Activated naive CD4-positive, alpha-beta T cell treated with anti-CD3 and anti-CD28 coated beads, Interleukin-2, amount 50 U/mL, for 72 hours (primary cell): ENCODE measurements at places on chromosomes 6 and 20. TPM values are rescaled to one million over a fixed set of nuclear protein-coding genes. Genes with fewer than 3 reads are reported as not detected.

DNA sequence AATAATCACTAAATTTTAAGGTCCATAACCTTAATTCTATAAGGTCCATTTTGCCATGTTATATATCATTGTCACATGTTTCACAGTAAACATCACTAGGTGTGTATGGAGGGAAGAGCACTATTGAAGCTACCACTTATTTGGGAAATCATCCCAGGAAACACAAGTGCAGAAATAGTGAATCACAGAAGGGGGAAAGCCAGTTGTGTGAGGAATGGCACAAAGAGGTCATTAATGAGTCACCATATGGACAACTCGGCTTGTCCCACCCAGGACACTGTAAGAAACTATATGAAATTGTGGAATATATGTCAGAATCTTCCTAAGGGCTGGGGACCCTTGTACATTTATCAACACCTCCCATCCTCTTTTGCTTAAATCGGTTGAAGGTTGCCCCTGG, 13.7 kb downstream of the BTN3A1 start:
- DNase-seq: no peak

The CCM2L gene
- total RNA-seq: not detected

DNA sequence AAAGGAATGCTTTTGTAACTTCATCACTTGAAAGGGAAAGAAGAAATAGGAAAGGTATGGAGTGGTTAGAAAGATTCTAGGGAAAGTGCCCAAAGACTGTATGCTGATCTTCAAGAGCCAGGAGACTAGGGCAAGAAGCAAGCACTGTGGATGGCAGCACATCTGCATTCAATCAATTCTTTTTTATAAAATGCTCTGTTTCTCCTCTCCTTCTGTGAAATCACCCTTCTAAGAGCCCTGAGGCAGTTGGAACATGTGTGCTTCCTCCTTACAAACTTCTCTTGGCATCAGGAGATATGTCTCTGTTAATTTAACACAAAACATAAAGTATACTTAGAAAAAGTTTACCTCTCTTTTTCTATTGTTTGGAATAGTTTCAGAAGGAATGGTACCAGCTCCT, 1162.2 kb upstream of the GJE1 start:
- DNase-seq: no peak

- no peak for DNase-seq
Measured at GRCh38 chr6:38155621-38156204, 336.2 kb downstream of the ZFAND3 start.

DNA sequence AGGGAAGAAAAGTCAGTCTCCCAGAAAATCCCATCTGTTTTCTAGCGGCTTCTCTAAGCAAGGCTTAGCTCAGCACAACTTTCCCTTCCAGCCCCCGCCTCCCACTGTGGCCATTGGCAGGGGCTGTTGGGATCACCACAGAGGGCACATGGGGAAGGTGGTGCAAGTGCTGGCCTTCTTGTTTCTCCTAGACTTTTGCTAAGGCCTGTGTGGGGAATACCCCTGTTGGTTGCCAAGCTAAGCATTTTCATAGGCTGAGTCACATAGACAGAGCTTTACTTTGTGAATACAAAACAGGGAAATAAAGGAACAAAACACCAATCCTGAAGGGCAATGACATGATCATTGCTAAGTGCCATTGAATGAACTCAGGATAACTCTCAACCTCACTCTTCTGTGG, 32.4 kb upstream of the TIAM2 start:
- no peak for DNase-seq

The CALHM5 gene
- not detected for total RNA-seq

The FLRT3 gene
- not detected for total RNA-seq

The LY6G6C gene
- total RNA-seq: not detected

The IPCEF1 gene
- 8.8 TPM for total RNA-seq

- DNase-seq: no peak
Measured at GRCh38 chr20:15642676-15643075, 930.6 kb downstream of the KIF16B start.

GRCh38 chr6:71965404-71965803, 79.1 kb downstream of the RIMS1 start:
- DNase-seq: no peak

GRCh38 chr6:3997177-3997770, 81.7 kb downstream of the FAM217A start:
- no peak for DNase-seq

DNA sequence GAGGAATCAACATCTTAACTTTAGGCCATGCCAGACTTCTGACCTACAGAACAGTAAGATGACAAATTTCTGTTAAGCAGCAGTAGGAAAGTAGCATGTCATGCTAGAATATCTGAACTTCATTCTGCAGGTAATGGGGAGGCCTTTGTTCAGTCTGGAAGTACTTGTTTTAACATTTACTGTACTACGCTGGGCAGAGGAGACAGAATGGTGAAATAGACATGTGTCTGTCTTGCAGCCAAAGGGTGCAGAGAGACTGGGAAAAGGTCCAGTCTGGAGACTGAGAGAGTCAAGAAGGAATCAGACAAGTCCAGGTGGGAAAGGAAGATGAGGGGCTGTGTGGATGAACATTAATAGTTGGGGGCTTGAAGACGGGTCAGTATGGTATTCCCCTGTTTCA, 17.5 kb upstream of the ZBTB2 start:
- DNase-seq: no peak

The STMND1 gene
- not detected for total RNA-seq

The MOCS3 gene
- 4.3 TPM for total RNA-seq

- peak; percentile 41 for DNase-seq
Measured at GRCh38 chr20:43961541-43962471, 47.2 kb downstream of the TOX2 start.

- peak; percentile 63 for DNase-seq
Measured at GRCh38 chr6:4775494-4776130, 592 bp upstream of the CDYL start.

The NKAIN4 gene
- total RNA-seq: not detected

The GPR6 gene
- total RNA-seq: not detected

DNA sequence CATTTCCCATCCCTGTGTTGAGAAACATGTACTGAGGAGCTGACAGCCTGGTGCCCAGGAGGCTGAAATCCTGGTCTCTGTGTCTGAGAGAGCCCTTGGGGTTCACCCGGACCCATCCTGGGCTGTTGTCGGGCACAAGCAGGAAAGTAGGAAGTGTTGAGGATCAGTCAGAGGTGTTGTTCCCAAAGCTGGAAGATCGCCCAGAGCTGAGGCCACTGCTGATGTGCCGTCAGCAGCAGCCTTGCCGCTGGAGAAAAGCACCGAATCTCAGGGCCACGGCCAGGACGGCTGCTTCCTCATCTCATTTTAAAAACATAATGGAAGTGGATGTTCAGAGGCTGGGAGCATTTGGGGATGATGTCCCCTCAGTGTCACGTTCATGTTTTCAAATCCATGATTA, 218.5 kb downstream of the UST start:
- DNase-seq: no peak

- no peak for DNase-seq
Measured at GRCh38 chr6:9979996-9980395, 434.9 kb downstream of the TFAP2A start.

- no peak for DNase-seq
Measured at GRCh38 chr20:42938441-42939205, 251.1 kb downstream of the PTPRT start.

DNA sequence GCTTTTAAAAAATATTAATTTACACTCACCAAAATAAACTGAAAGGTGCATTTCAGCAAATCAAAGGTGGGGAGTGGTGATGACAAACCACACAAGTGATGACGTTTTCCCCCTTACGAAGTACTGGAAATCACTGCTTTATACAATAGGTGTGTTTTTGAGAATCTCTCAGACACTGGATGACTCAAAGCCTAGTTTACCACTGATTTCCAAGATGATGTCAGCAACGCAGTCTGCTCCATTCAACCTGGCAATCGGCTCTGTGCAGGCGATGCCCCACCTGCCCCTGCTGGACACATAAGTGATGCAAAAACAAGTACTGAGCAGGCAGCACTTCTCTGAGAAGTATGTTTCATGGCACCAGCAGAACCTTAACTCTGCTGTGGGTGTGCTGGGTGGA, 114.4 kb downstream of the SOD2 start:
- DNase-seq: no peak

- no peak for DNase-seq
Measured at GRCh38 chr20:47998736-47999135, 213.5 kb upstream of the SULF2 start.

DNA sequence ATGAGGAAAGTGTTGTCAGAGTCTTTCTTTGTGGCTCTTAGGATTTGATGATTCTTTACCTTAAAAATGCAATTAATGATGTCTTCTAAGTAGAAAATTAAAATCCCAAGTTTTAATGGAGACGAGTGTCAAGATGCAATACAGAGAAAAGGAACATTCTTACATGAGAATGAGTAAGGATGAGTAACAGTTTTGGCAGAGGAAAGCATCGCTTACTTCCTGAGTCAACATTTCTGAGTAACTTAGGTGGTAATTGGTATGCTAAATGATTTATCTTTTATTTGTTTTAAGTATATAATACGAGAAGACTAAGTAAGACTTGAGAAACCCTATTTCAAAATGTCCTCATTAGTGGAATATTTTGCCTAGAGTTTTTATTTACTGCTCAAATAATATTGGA, 101.3 kb downstream of the RTN4IP1 start:
- no peak for DNase-seq

DNA sequence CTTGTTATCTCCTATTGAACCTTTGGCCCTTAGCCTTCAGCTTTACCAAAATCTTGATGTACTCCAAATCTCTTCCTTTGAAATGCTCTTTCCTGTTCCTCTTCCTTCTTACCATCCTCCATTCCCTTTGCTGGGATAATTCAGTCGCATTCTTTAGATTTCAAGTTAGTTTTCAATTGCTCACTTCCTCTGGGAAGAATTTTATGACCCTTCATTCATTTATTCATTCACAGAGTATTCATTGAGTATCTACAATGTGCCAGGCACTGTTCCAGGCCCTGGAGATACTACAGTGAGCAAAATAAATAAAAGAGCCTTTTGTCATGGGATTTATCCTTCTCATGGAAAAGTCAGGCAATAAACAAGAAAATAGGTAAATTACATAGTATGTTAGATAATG, 548.2 kb upstream of the FLRT3 start:
- no peak for DNase-seq

The TTK gene
- total RNA-seq: 32.6 TPM

The SLC18B1 gene
- total RNA-seq: 9.4 TPM

GRCh38 chr6:143741480-143741879, 63.7 kb downstream of the PHACTR2 start:
- DNase-seq: no peak

DNA sequence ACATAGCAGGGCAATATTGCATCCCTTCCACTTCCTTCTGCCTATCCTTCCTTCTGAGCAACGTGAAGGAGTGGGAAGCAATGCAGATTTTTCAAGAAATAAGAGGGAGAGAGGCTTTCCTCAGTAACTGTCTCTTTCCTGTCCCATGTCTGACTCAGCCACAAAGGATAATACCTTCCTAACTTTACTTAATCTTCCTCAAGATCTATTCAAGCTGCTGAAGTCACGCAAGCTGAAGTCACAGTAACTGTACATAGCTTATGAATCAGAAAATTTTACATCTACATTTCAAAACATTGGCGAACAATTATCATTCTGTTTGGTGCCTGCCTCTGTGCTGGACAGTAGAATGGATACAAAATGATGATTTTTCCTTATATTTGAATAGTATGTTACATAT, 86.4 kb upstream of the POU3F2 start:
- no peak for DNase-seq

GRCh38 chr6:153814136-153814535, 224.9 kb upstream of the OPRM1 start:
- no peak for DNase-seq

GRCh38 chr20:45963059-45964005, 8.7 kb downstream of the ZNF335 start:
- no peak for DNase-seq

The HTR1B gene
- total RNA-seq: not detected

The SLC44A4 gene
- not detected for total RNA-seq

GRCh38 chr6:102154874-102155273, 761.4 kb downstream of the GRIK2 start:
- no peak for DNase-seq

DNA sequence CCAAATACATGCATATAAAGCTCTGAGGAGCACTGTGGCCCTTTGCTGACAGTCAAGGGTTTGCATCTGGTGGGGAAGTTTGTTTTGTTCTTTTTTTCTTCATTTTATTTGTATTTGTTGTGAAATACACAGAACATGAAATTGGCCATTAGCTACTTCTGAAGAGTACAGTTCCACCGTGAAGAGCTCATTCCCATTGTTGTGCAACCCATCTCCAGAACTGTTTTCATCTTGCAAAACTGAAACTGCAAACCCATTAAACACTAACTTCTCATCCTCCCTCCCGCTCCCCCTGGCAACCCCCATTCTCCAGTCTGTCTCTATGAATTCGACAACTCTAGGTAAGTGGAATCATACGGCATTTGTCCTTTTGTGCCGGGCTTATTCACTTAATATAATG, 231.3 kb downstream of the TFAP2C start:
- DNase-seq: no peak

The ZNF133 gene
- 4.7 TPM for total RNA-seq

GRCh38 chr20:48025661-48026060, 240.4 kb upstream of the SULF2 start:
- no peak for DNase-seq
